ENCODE measurements at places on chromosomes 1 and 21.

DNA sequence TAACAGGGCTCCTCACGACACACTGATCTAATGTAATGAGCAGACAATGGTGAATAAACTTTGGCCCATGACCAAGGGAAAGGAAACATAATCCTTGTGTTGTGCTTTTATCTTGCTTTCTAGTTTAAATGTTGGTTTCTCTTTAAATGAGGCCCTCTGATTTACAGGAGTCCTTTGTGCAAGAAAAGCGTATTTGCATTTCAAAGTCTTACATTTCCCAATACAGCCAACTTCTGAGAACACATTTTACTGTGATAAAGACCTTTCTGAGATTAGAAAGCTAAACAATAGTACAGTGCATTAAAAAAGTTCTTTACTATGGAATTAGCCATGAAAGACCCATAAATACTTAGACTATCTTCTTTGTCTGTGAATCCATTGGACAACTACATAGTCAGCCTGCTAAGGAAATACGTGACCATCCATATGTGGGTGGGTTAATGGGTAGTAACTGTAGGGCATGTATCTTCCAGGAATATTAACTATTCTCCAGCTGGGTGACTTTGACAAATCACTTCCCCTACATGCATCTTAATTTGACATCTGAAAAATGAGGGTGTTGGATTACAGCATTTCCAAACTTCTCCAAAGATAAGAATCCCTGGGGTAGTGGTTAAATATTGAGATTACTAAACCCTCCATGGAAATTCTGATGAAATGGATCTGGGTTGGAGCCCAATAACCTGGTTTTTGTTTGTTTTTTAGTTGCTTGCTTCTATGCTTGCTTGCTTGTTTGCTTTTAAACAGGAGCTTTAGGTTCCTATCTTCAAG lies 50.3 kb upstream of the USP1 start:
- no peak for DNase-seq

GRCh38 chr1:29309075-29309474 lies 72.8 kb downstream of the PTPRU start:
- no peak for DNase-seq

DNA sequence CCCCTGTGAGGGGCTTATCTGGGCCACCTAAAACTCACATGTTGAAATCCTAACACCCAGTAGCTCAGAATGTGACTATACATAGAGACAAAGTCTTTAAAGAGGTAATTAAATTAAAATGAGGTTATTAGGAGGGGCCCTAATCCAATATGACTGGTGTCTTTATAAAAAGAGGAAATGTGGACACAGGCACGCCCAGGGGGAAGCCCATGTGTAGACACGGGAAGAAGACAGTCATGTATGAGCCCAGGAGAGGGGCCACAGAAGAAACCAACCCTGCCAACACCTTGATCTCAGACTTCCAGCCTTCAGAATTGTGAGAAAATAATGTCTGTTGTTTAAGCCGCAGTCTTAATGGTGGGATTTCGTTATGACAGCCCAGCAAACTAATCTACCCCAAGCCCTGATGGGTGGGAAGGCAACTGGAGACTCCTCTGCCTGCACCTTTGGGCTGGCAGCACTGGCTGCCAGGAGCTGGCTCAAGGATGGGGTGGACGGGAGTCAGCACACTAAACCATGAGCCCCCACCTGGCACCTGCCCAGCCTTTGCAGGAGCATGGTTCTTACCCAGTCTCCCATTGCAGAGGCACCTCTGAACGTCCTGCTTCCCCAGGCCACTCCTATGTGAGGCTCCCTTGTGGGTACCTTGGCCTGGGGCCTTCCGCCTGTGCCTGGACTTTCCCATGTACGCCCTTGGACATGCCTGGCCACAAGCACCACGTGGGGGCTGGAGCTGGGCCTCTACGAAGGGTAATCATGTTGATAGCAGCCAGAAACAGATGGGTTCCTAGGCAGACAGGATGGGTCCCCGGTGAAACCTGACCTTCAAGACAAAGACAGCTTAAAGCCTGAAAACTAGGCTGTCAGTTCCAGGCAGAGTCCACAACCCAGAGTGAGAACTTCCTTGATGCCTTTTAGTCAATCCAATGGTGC lies 57.1 kb upstream of the DMRTB1 start:
- DNase-seq = no peak

DNA sequence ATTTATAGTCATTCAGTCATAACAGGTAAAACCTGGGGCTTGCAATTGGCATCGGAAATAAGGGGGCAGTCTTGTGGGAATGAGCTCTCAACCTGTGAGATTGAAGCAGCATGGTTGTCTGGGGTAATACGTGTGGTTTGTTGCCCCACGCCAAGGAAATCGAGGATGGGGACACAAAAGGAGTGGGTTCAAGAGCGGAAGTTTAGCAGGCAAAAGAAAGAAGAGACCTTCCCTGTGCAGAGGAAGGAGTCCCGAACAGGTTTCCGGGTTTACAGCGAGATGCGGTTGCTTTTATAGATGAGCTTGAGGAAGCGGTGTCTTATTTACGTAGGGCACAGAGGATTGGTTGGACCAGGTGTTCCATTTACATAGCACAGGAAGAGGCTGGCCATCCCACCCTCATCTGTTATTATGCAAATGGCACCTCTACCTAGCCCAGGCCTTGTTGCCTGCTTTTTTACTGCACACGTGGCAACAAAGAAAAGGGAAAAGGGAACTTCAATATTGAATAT lies 37.3 kb downstream of the IFNAR1 start:
- DNase-seq = peak; percentile 35

GRCh38 chr1:115068826-115069585 lies 20.3 kb downstream of the TSPAN2 start:
- no peak for DNase-seq

GRCh38 chr1:176416777-176417176 lies 46.2 kb upstream of the PAPPA2 start:
- no peak for DNase-seq

- DNase-seq = no peak
Measured at GRCh38 chr1:101382135-101382534, 145.3 kb downstream of the S1PR1 start.

DNA sequence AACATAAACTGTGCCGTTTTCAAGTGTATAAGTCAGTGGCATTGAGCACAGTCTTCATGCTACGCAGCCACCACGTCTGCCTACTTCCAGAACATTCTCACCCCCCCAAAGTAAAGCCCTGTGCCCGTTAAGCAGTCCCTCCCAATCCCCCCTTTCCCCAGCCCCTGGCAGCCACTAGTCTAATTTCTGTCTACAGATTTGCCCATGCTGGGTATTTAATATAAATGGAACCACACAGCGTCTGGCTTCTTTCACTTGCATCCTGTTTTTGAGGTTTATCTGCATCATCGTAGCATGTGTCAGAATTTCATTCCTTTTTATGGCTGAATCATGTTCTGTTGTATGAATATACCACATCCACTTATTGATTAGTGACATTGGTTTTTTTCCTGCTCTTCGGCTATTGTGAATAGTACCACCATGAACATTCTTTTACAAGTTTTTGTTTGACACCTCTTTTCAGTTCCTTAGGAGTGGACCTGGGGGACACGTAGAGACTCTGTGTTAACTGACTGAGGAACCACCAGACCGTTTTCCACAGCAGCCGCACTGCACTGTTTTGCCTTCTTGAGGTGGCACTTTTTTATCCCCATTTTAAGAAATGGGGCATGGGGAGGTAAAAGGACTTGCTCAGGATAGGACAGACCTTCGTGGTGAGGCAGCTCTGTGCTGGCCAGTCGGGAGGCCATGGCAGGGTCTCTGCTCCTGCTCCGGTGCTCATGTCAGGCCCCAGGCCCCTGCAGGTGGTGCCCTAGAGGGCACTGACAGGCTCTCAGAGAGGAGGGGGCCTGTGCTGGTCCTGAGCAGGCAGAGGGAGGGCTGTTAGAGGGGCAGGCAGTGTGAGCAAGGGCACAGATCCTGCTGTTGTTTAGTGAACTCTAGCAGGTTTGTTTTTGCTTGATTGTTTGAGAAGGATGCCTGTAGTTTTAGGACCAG lies 123.8 kb downstream of the PCBP3 start:
- DNase-seq = no peak

- DNase-seq = no peak
Measured at GRCh38 chr1:41648844-41649243, 164.4 kb upstream of the EDN2 start.

DNA sequence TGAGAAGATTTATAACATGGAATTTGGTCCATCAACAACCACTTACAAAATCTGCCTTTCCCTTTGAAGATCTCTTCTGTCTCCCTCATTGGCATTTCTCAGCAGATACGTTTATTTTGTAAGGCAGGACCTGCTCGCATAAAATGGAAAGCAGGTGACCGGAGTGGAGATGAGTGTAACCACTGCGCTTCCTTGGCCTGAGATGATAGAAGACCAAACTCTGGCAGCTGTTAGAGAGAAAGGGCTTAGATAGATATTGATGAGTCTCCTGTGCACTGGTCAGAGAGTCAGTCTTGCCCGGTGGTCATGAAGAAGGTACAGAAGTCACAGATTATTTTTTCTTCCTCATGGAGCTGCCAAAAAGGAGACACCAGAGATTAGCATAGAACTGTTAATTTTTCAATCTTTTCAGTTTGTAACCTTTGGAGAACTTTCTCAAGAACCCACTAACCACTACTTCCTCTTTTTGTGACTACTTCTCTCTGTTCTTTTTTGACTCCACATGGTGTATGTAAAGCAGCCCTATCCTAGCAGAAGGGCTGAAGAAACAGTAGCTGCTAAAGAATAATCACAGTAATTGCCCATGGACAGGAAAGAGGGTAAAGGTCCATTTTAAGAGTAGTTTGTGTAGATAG lies 47.6 kb downstream of the FCRL3 start:
- no peak for DNase-seq

DNA sequence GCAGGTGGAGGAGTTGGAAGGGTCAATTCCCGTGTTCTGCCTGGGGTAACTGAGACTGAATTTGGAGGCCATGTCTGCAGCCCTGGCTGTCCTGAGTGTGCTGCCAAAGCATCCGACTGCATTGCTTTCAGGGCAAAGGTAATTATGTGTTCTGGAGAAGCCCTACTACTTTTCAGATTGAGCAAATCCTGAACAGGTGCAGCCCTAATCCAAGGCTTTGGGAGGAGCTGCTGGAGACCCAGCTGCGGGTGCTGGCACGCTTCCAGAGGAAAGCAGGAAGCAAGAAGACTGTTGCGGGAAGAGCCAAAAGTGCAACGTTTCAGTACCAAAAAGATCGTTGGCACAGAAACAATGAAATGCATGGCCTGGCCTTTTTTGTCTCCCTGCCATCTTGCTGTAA lies 73.7 kb upstream of the NRIP1 start:
- DNase-seq = no peak

DNA sequence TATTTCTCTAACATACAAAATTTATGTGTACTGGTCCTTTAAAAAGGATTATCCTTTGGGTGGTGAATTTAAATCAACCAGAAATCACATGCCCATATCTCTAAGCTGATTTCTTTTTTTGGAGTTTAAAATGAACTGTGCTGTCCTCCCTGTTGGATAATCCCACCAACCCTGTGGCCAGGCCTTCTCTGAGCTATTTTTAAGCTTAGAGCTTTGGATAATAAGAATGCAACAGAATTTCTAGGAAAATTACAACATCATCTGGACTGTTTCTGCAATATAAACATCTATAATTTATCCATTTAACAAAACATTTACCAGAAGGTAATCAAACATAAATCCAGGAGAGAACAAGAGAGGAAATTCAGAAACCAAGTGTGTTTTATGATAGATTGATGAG lies 88.3 kb downstream of the LRRC40 start:
- no peak for DNase-seq

DNA sequence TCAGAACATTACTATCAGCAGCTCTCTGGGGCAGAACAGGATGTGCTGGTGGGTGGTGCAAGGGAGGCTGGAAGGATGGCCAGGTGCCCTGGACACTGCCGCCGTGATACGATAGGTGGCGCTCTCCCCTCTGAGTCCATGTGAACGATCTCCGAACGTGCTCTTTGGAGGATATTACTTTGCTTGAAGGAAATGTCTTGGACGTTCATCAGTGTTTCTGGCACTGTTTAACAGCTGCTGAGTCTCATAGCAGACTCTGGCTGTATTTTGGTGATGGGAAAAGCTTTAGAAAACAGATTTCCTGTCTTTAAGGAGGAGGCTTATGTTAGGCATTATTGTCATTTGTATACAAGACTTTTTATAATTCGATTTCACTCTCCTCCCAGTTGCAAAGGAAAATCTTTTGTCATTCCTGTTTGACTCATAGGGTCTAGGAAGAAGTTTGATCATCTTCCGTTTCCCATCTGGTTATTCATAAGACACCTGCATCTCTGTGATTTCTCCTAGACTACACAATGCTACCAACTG lies 386.2 kb upstream of the ADGRL2 start:
- DNase-seq = no peak

DNA sequence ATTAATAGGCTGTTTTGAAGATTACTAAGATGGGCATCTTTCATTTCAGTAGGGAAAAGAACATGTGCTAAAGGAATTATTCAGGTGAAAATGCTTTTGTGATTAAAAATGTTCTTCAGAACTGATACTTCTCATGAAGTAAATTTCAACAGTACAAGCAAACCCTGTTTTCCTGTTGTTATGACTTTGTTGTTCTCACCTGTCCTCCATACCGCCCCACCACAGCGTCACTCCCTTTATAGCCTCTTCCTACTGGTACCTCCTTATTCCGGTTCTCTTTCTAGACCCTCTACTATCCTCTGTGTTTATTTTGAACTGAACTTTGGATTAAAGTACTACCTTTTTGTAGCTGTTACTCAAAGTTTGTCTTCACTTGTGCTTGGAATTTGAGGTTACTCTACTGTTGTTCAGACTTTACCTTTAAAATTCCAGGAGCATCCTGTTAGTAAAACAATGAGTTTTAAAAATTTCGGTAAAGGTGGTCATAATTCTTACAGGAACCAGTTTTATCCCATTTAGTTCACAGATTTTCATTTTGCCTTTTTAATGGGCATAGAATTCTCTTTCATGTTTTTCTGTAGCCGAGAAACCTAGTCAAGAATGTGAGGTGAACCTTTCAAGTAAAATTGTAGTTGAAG lies 10.9 kb downstream of the CNST start:
- no peak for DNase-seq

DNA sequence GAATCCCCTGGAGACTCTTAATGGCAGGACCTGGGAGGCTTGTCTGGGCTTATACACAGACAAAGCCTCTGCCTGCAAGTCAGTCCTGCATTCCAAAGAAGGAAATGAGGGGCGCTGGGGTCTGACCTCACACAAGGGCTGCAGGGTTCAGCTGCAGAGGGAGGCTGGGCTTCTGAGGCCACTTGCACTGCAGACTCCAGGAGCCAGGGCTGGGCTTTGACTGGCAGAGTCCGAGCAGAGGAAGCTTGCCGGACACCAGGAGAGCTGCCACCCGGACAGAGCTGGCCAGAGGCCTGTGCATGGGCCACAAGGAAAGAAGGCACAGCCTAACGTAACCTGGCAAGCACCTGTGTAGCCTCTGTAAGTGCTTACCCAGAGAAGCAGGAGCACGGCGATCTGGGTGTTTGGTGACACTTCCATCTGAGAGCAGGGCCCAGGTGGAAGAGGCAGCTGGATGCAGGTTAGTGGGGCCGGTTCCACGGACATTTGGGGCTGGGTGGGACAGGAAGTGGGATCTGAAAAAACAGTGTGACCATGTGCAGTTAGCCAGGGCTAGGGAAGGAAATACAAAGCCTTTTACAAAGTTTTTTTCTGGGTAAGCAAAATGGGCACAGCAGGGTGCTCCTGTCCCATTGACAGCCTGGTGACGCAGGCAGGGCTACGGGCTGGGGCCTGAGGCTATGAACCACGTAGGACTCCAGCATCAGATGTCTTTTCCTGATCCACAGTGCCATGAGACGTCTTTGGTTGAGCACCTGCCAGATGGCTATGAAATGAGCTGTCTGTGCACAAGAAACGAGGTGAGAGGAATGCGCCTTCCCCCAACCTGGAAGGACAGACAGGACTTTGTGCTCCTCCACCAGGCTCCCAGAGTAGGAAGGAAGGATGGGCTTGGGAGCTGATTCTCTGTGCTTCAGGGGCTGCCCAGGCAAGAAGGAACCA lies 37.3 kb upstream of the LBR start:
- DNase-seq = no peak

All from activated T-cell treated with anti-CD3 and anti-CD28 coated beads for 24 hours (primary cell).